ENCODE measurements at places on chromosomes 2 and 18.

DNA sequence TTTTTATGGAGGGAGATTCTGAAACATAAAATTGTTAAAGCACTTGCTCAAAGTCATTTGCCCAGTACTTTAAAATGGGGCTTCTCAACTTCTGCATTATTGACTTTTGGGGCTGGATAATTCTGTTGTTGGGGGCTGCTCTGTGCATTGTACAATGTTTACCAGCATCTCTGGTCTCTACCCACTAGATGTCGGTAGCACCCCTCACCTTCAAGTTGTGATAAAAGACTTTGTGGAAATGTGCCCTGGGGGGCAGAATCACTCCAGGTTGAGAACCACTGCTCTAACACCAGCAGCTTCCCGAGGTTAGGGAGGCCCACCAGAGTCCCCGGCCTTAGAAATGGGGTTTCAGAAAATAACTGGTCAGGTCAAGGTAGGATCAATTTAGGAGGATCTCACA lies 26.8 kb upstream of the CUL3 start:
- ATAC-seq: no peak

DNA sequence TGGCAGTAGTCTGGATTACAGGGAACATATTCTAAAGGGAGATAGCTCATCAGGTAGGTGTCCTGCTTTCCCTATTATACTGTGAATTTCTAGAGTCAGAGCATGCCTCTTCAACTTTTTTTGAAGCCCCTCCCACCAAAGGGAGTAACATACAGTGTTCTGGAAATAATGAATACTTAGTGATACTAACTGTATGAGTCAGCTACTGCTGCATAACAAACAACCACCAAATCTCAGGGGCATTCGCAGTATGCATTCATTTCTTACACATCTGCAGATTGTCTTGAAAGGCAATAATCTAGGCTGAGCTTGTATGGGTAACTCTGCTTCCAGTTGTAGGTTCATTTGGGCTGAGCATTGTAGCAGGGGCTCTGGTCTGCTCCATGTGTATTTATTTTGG lies 409.7 kb upstream of the SPRED2 start:
- ATAC-seq: no peak

DNA sequence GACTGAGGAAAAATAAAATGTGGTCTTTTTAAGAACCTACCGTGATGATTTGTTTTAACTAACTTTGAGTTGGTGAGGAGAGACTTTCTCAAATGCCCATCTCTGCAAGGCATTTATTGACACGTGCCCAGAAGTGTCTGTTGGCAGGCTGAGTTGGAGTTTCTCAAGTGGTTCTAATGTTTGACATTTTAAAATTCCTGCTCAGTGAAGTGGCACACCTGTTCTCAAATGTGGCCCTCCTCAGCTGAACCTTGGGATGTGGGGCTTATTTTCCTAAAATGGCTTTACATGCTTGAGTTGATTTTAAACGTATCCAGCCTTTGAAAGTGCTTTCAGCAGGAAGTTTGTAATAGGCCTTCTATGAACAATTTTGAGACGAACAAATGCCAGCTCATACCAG lies 876 bp upstream of the CAVIN2 start:
- ATAC-seq: no peak

DNA sequence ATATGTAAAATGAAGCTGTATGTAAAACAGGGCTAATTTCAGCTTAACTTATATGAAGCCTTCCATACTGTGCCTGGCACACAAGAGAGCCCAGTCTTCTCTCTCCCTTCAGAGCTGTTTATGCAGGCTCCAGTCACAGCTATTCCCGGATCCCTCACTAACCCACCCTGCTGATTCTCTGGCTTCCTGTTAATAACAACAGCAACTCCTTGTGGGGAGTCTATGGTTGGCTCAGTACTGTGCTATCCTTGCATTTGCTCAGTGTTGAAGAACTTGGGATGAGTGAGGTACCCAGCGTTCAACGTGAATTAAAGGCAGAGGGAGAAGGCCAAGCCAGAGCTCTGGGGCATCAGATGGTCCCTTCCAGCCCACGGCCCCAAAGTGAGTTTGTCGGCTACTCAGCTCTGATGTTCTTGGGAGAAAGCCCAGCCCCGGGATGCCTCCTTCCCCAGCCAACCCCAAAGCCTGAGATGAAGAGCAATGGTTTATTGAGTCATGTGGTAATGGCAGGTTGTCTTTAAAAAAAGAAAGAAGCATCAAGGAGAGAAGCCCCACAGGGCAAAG lies 43.2 kb downstream of the PSD4 start:
- no peak for ATAC-seq

GRCh38 chr18:78771496-78772359 lies 207.9 kb upstream of the SALL3 start:
- no peak for ATAC-seq

DNA sequence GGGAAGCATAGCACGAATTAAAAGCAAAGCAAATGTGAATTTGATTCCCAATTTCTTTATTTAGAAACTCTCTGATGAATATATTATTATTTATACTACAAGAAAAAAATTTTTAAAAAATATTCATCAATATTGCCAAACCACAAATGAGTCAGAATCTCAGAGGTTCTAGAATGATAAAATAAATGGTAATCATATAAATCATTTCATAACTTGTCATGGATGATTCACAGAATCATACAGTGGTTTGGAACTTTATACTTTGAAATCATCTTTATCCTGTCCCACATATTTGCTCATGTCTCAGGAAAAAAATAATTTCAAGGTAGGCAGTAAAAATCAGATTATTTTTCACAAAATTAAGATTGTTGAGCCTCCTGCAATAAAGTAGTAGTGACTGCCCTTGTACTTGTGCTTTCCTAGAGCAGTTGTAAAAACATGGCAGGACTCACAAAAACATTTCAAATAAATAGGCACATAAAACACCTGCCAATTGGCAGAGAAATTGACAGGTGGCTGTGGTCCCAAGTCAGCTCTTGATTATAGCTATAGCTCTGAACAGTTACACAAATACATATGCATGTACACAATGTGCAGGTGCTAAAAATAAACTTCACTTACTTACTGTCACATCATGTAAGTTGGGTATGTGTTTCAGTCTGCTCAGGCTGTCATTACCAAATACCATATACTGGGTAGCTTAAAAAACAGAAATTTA lies 273.9 kb upstream of the SESTD1 start:
- no peak for ATAC-seq

DNA sequence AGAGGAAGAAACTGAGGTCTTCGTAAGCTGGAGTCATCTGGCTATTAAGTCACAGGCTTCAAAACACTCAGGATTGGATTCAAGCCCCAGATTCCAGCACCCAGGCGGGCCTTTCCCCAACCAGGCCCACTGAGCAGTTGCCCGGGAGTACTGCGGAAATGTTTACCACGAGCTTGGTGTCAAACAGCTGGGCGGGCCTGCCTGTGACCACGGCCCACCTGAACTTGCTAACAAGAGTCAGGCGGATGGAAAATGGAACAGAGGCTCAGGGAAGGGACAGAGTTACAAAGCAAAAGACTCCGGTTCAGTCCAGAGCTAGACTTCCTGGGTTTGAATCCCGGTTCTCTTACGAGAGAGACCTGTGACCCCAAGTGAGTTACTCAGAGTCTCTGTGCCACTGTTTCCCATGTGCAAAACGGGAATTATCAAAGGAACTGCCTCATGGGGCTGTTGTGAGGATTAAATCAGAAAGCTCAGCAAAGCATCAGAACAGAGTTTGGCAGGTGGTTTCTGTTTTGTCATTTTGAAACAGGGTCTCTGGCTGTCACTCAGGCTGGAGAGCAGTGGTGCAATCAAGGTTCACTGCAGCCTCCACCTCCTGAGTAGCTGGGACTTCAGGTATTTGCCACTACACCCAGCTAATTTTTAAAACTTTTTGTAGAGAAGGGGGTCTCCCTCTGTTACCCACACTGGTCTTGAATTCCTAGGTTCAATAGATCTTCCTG lies 49.0 kb upstream of the TFCP2L1 start:
- ATAC-seq: peak; percentile 42

DNA sequence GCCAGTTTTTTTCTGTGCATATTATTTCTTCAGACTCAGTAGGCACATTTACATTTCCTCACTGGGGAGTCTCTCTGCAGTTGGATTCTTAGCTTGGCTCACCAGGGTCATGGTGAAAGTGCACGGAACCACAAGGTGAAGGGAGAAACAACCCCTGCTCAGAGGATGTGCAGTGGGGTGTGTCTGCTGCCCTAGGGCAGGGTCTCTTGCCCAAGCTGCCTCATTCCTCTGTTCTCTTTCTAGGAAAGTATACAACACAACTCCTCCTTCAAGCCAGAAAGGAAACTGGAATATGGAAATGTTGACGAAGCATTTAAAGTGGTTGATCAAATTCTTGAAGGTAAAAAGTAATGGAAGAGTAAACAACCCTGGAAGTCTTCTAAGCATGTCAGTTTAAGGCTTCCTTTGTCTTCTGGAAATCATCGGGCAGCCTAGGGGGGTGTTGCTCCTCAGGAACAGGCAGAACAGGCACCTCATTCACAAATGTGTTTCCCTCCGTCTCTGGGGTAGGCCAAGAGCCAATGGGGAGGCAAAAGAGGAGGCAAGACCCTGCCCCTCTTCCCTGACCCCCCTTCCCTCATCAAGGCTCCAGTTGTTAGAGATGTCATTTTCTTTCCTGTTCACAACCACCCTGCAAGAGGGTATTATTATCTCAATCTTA lies 41.4 kb downstream of the AOX1 start:
- no peak for ATAC-seq

DNA sequence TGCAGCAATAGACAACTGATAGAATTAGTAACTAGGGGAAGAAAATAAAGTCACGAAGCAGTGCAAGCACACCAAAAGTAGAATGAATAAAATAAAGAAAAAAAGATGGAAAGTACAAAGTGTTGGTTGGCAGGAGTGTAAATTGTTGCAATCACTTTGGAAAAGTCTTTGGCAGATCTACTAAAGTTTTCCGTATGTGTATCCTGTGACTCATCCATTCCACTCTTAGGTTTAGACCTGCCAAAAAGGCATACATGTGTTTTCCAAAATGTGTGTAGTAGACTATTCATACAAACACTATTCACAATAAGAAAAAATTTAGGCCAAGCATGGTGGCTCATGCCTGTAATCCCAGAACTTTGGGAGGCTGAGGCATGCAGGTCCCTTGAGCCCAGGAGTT lies 282.1 kb upstream of the FSIP2 start:
- ATAC-seq: no peak

GRCh38 chr2:166419616-166419934 lies 43.8 kb upstream of the SCN9A start:
- ATAC-seq: no peak

GRCh38 chr2:175737722-175738361 lies 264.2 kb downstream of the LNPK start:
- ATAC-seq: no peak

DNA sequence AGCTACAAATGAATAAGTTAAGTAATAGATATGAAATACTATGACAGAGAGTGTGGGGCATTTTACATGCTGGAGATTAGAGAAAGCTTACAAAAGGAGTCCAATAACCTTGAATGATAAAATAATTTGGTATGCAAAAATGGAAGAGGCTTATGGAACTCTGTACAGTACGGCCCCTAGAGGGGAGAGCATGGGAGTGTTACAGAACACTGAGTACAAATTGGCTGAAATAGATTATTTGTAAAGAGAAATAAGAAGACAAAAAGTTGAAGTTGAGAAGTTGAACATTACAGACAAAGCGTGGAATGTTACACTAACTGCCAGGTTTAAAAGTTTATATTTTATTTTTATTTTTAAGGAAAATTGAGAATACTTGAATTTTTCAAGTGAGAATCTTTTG lies 192.1 kb upstream of the DOK6 start:
- no peak for ATAC-seq

GRCh38 chr2:132875193-132875592 lies 205.2 kb upstream of the LYPD1 start:
- ATAC-seq: no peak

- no peak for ATAC-seq
These were observed 3.4 kb upstream of the CCDC88A start for GRCh38 chr2:55422876-55423665.

DNA sequence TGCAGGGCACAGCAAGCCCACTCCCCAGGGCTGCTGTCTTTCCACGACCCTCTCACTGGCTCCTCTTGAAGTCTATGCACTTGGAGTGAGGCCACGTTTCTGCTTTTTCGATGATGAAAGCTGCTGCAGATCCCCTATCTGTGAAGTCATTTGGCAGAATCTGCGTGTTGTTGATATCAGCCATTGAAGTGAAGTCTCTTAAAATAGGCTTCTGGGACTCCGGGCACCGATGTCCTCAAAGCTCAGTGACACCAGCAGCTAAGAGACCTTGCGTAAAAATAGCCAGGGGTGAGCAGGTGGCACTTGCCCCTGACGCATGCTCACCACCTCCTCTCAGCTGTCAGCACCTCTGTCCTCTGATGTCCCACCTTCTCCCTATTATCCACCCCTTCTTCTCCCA lies 89.4 kb upstream of the FHL2 start:
- no peak for ATAC-seq

- ATAC-seq: no peak
These were observed 122.5 kb downstream of the RDH14 start for GRCh38 chr2:18437909-18438308.

- ATAC-seq: no peak
These were observed 12.9 kb upstream of the IKZF2 start for GRCh38 chr2:213164263-213164662.

GRCh38 chr2:235551965-235552364 lies 58.1 kb downstream of the AGAP1 start:
- ATAC-seq: no peak

GRCh38 chr2:152920846-152921245 lies 202.4 kb downstream of the ARL6IP6 start:
- no peak for ATAC-seq

- no peak for ATAC-seq
These were observed 15.1 kb downstream of the TRIB2 start for GRCh38 chr2:12731701-12732280.

- no peak for ATAC-seq
These were observed 76.1 kb downstream of the CABYR start for GRCh38 chr18:24214913-24215312.

GRCh38 chr2:103815731-103816130 lies 1038.2 kb upstream of the POU3F3 start:
- ATAC-seq: no peak

GRCh38 chr2:107008843-107009242 lies 122.9 kb upstream of the ST6GAL2 start:
- no peak for ATAC-seq

DNA sequence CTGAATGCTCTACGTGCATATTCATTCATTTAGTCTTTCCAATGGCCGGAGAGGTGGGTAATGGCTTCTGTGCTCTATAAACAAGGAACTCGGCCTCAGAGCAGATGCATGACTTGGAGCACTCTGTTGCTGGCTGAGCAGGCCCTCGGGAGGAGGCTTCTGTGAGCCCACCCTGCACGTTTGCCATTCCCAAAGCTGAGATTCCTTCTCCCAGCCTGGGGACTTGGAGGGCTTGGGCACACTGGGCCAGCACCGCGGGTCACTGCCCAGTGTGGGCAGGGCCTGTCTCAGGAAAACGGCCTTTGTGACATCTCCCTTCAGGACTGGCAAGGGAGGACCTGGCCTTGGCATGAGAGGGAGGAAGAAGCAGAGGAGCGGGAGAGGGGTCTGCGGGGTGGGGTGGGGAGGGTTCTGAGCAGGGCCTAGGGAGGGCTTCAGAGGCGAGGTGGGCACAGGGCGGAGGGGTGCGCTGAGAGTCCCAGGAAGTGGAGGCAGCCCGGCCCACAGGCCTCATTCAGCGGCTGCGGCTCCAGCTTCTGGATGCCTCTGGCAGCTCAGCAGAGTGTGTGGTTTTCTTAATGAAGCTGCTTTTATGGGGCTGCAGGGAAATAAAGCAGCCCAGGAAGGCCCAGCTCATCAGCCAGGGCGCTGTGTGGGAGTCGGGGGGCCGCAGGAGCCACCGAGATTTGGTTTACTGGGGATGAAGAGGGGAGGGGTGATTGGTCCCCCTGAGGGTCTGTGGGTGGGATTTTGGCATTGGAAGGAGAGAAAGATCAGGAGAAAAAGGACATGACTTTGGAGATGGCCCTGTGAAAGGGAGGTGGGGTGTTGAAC lies 51.7 kb upstream of the OTOF start:
- ATAC-seq: no peak
